AG09319 (cell line): ENCODE measurements at places on chromosomes 11 and 22.
A peak's percentile ranks its signal among the peaks of the same experiment; 100 is the strongest.

DNA sequence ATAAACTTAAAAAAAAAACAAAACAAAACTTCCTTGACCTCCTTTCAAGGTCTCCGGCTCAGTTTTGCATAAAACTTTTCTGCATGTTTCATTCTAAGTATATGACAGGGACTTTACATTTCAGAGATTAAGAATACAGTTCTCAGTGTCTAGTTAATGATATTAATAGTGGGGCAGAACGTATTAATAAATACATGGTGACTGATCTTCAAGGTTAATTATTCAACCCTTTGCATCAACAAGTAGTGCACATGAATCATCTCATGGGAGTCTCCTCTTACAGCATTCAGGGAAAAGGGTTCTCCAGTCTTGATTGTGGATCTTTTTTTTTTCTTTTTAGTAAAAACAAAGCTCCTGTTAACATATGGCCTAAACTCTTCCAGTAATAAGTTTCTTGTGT, 146.8 kb downstream of the KIRREL3 start:
- no peak for DNase-seq

- no peak for DNase-seq
These were observed 38.1 kb upstream of the CSNK2A3 start for GRCh38 chr11:11391169-11391568.

DNA sequence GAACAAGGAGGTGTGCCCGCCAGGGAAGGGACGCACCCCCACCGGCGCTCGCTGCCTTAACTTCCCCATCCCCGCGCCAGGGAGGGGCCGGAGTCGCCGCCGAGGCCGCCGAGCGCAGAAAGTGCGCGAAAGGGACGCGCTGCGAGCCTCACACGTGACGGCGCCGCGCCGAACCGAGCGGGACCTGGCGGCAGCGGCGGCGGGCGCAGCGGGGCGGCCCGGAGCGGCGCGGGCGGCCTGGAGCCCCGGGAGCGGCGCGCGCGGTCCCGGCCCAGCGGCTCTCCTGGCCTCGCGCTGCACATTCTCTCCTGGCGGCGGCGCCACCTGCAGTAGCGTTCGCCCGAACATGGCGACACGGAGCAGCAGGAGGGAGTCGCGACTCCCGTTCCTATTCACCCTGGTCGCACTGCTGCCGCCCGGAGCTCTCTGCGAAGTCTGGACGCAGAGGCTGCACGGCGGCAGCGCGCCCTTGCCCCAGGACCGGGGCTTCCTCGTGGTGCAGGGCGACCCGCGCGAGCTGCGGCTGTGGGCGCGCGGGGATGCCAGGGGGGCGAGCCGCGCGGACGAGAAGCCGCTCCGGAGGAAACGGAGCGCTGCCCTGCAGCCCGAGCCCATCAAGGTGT, at the start of gene SORL1:
Gene SORL1 (plus strand): TSS at position 329 of the 623 bp plus-strand sequence. CDS start 18 bp downstream, at position 347.
- no peak for DNase-seq

DNA sequence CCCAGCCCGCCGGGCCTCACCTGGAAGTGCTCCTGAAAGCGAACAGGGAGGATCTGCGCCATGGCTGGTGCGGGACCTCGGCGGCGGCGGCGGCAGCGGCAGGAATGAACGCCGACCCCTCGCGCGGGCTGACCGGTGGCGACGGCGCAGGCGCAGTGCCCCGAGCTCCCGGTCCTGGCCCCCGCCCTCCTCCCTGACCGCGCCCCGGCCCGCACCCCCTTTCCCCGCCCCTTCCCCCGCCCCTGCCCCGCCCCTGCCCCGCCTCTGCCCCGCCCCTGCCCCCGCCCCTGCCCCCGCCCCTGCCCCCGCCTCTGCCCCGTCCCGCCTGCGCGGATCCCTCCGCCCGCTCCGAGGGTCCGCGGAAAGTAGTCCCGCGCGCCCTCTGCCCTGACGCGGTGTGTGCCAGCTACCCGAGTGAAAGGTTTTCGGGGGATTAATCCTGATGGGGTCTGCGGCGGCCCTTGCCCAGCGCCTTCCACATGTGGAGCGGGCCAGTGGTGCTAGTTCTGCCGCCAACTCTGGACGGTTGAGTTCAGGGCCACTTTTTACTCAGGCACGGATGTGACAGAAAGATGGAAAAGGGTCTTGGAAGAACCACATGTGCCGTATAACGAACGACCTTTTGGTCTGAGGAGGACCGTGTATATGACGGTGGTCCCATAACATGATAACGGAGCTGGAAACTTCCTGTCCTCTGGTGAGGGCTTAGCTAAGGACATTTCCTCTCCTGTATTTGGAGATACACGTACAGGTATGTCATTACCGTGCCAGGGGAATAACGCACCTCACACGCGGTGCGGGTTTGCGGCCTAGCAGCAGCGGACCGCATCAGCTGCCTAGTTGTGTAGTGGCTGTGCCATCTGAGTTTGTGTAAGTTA, at the start of gene CLTCL1:
Gene CLTCL1 (minus strand): TSS at position 140 of the 878 bp plus-strand sequence. CDS start 78 bp downstream, at position 62.
- DNase-seq = peak; percentile 36
